ENCODE measurements at places on chromosomes 11 and 22. TPM values are rescaled to one million over a fixed set of nuclear protein-coding genes. Genes with fewer than 3 reads are reported as not detected.

CARD18 gene
- total RNA-seq, result not detected

RASD2 gene
- 0.09 TPM for total RNA-seq

PELI3 gene
- 9.0 TPM for total RNA-seq

GLB1L3 gene
- not detected for total RNA-seq

SEPTIN3 gene
- not detected for total RNA-seq

CD6 gene
- not detected for total RNA-seq

CDC42BPG gene
- 0.08 TPM for total RNA-seq

KIAA1671 gene
- total RNA-seq, result 10.7 TPM

GRIK4 gene
- total RNA-seq, result not detected

TBX10 gene
- total RNA-seq, result not detected

IL17REL gene
- total RNA-seq, result not detected

NCF4 gene
- total RNA-seq, result not detected

C11orf16 gene
- total RNA-seq, result not detected

ASRGL1 gene
- 0.98 TPM for total RNA-seq

PAMR1 gene
- 278 TPM for total RNA-seq

POTEH gene
- not detected for total RNA-seq

IGF2 gene
- total RNA-seq, result 3.3 TPM

TRIM49B gene
- total RNA-seq, result not detected

CASP5 gene
- total RNA-seq, result not detected

DCDC1 gene
- 3.2 TPM for total RNA-seq

LRRC10B gene
- total RNA-seq, result 0.27 TPM

KRTAP5-8 gene
- total RNA-seq, result not detected

TMEM191C gene
- 0.08 TPM for total RNA-seq

HDHD5 gene
- total RNA-seq, result 20.3 TPM

TEX12 gene
- 0.36 TPM for total RNA-seq

OR2D3 gene
- not detected for total RNA-seq

NUCB2 gene
- 327 TPM for total RNA-seq

SLC5A1 gene
- under 0.01 TPM for total RNA-seq

MPPED2 gene
- not detected for total RNA-seq

EIF4ENIF1 gene
- 15.4 TPM for total RNA-seq

OR4D6 gene
- not detected for total RNA-seq

OR51B4 gene
- total RNA-seq, result not detected

CECR2 gene
- not detected for total RNA-seq

GSTT2 gene
- not detected for total RNA-seq

MTCH2 gene
- 187 TPM for total RNA-seq

TMEM191B gene
- total RNA-seq, result 0.36 TPM

SGSM1 gene
- not detected for total RNA-seq

HSPB2 gene
- total RNA-seq, result 3.3 TPM

DDI1 gene
- not detected for total RNA-seq

DEUP1 gene
- total RNA-seq, result not detected

INS gene
- not detected for total RNA-seq

RAB3IL1 gene
- 50.7 TPM for total RNA-seq

ACRV1 gene
- total RNA-seq, result not detected
